Tibial artery (tissue), 4 donors: ENCODE measurements at places on chromosomes 12 and 14.

GRCh38 chr12:91529829-91530228, 347.2 kb upstream of the DCN start:
- DNase-seq: no peak

GRCh38 chr12:69985656-69986055, 160.6 kb downstream of the MYRFL start:
- no peak for DNase-seq

GRCh38 chr12:122544537-122544936, 17.5 kb downstream of the KNTC1 start:
- DNase-seq: no peak

GRCh38 chr14:105857220-105857825, 330.9 kb downstream of the TMEM121 start:
- DNase-seq: no peak

DNA sequence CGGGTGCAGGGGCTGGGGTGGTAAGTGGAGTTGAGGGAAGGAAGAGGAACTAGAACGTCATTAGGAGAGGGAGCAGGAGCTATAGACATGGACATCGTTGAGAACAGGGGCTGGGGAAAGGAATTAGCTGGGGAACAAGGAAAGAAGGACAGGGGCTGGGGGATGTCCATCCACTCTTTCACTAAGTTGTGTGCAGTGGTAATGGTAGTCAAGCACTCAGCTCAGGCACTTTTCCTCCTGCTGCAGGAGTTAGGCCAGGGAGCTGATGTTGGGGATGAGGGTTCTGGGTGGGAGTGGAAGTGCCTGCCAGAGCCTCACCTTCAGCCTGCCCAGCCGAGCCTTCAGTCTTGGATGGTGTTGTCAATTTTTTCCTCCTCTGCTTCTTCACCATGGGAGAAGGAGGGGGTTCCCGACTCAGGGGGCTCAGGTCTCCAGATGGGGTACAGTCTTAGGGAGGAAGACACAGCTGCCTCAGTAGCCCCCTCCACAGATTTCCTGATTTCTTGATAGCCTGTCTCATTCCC, 9.2 kb downstream of the AGAP2 start:
- no peak for DNase-seq
